ENCODE measurements at places on chromosomes 1 and 21.
A peak's percentile ranks its signal among the peaks of the same experiment; 100 is the strongest.

- DNase-seq = no peak
Observed at GRCh38 chr21:14384453-14384852, 1.5 kb upstream of the HSPA13 start.

- DNase-seq = no peak
Observed at GRCh38 chr1:77424236-77424635, 142.4 kb downstream of the AK5 start.

DNA sequence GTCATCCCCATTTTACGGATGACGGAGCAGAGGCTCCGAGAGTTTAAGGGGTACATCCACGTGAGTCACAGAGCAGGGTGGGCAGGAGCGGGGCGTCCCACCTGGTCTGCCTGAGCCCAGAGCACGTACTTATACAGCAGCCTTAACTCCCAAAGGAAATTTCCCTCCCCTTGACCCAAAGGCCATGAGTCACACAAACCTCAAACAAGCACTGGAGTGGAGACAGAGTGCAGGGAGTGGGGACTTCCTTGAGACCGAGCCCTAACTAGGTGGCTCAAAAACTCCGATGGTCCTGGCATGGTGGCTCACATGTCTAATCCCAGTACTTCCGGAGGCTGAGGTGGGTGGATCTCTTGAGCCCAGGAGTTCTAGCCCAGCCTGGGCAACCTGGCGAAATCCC lies 141.6 kb upstream of the KLHDC7A start:
- no peak for DNase-seq

GRCh38 chr1:115429241-115429640 lies 91.2 kb upstream of the NGF start:
- DNase-seq = no peak

GRCh38 chr1:65615859-65616258 lies 176.8 kb upstream of the PDE4B start:
- DNase-seq = no peak

DNA sequence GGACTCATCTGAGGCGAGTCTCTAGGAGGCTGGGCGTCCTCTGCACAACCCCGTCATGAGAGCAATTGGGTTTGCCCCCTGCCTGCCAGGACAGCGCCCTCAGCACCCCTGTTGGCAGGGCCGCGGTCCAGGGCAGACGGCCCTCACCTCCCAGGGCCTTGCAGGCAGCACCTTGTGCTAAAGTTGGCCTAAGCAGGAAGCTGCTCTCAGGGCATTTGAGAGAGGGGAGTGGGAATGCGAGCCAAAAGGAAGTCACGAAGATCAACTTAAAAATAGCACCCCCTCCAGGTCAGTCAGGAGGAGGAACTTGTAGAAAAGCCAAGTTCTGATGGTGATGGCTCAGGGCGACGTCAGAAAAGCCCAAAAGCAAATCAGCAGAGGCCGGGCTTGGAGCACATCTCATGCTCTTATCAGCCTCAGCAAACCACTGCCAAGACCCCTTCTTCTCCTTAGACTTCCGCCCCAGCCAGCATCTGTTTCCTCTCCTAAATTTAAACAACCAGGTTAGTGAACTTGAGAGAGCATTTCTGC lies 12.6 kb upstream of the ADORA3 start:
- DNase-seq = peak; percentile 100

GRCh38 chr1:9711466-9712020 lies 60.0 kb downstream of the PIK3CD start:
- DNase-seq = no peak

GRCh38 chr1:210438928-210439841 lies 110.5 kb downstream of the HHAT start:
- DNase-seq = no peak

- no peak for DNase-seq
Observed at GRCh38 chr1:3245344-3245743, 176.3 kb downstream of the PRDM16 start.

DNA sequence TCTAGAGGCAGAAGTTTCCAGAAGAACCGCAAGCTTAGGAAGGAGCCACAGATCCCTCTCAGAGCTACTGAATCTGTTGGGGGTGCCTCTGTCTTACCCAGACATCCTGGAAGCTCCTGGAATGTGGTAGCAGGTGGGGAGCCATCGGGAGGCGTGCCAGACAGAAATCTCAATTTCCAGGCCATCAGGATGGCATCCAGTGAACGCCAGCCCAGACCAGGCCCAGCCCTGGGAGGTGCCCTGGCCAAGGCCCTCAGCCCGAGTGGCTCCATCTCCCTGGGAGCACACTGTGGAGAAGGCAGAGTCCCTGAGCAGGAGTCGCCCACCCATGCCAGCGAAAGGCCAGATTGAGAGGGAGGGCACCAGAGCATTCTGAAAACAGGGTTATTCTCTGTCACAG lies 2.5 kb downstream of the ABCA4 start:
- no peak for DNase-seq

DNA sequence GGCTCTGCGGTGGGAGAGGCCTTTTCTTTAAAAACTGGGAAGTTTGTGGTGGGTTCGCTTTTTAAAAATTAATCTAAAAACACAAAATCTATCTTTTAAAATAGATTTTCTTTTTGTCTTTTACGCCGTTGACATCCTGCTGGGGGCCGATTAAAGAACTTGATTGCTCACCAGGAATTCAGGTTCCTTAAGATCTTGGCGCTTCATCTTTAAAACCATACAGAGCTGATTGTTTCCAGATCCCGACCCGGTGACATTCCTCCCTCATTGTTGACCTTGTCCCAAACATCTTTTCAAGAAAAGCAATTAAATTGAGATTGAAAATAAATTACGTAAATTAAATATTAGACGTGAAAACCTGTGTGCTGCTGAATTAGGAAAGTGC lies 546 bp upstream of the ZNF697 start:
- no peak for DNase-seq

- no peak for DNase-seq
Observed at GRCh38 chr1:119276558-119276957, 92.0 kb upstream of the HAO2 start.

GRCh38 chr21:35465741-35466140 lies 416.6 kb upstream of the RUNX1 start:
- DNase-seq = no peak

GRCh38 chr1:55703726-55704363 lies 488.7 kb upstream of the USP24 start:
- no peak for DNase-seq
